GM12892 (cell line): ENCODE measurements at places on chromosomes 7 and 10.

- DNase-seq, result no peak
Measured at GRCh38 chr7:55024776-55025175, 6.0 kb downstream of the EGFR start.

- DNase-seq, result no peak
Measured at GRCh38 chr7:20144801-20145200, 72.4 kb downstream of the MACC1 start.

GRCh38 chr10:27225642-27226257 lies 14.8 kb downstream of the ACBD5 start:
- no peak for DNase-seq

- DNase-seq, result no peak
Measured at GRCh38 chr7:101954499-101954898, 137.1 kb downstream of the CUX1 start.

- DNase-seq, result no peak
Measured at GRCh38 chr10:1309617-1310270, 253.6 kb downstream of the WDR37 start.

DNA sequence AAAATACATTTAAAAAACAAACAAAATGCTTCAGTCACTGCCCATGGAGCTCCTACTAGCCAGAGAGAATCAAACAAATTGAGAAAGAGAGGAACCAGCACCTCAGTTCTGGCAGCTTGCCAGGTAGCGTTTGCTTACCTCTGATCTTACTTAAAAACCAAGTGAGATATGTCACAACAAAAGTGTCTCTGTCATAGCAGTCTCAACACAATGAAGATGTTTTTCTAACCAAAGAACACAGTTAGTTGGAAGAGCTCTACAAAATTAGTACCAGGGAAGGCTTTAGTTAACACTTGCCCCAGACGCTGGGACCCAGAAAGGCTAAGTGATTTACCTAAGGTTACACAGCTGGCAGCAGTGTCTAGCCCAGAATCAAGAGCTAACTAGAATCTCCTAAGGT lies 3.4 kb downstream of the DOCK4 start:
- no peak for DNase-seq

DNA sequence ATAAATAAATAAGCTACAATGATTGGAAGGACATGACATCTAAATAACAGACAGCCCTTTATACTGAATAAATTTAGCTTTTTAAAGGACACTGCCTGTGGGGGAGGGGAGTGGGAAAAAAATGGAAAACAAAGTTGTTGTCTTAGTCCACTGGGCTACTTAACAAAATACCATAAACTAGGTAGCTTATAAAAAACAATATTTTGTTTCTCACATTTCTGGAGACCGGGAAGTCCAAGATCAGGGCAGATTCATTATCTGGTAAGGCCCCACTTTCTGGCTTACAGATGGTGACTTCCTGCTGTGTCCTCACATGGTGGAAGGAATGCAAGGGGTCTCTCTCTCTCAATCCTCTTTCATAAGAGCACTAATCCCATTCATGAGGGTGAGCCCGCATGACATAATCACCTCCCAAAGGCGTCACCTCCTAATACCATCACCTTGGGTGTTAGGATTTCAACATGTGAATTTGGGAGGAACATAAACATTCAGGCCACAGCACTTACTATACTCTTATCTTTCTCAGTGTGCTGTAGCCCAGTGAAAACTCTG lies 43.0 kb downstream of the DNAJC12 start:
- DNase-seq, result no peak

DNA sequence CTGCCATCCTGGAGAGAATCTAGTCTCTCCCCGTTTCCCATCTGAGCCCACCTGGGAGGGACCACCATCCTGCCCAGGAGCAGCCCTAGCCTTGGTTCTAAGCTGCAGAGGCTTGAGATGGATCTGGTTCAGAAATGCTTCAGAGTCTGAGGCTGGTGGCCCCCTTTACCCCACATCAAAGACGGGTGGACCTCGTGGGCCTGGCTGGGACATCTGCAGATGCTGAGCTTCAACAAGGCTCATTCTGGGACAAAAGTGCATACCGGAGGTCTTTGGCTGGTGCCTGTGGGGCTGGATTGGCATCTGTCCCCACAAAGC lies 4.9 kb upstream of the IRF5 start:
- DNase-seq, result no peak

DNA sequence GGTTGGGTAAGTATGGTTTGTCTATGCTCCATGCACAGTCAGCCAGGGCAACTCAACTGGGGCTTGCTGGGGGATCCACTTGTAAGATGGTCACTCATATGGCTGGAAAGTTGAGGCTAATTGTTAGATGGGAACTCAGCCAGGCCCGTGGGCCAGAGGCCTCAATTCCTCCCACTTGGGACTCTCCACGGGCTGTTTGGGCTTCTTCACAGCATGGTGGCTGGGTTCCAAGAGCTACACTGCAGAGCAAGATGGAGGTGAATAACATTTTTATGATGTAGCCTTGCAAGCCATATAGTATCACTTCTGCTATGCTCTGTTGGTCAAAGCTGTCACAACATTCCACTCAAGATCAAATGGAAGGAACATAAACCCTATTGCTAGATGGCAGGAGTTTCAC lies 39.2 kb downstream of the ELMO1 start:
- no peak for DNase-seq

DNA sequence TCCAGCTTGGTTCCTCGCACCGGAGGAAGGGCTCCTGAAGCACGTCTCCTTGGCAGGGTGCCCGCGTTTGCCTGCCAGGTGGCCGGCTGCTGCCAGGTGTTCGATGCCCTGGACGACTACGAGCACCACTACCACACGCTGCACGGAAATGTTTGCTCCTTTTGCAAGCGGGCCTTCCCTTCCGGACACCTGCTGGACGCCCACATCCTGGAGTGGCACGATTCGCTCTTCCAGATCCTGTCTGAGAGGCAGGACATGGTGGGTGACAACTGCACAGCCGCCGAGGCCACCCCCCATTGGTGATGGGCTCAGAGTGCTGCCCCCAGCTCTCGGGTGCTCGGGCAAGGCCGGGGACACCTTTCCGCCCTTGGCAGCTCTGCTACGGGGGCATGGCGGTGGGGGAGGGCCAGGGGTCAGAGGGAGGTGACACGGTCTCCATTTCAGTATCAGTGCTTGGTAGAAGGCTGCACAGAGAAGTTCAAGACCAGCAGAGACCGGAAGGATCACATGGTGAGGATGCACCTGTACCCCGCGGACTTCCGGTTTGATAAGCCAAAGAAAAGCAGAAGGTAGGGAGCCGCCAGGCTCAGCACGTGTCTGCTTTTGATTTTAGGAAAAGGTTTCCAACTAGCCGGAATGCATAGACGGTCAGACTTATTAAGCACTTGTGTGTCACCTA lies 1.1 kb downstream of the ZNF511 start:
- DNase-seq, result no peak

DNA sequence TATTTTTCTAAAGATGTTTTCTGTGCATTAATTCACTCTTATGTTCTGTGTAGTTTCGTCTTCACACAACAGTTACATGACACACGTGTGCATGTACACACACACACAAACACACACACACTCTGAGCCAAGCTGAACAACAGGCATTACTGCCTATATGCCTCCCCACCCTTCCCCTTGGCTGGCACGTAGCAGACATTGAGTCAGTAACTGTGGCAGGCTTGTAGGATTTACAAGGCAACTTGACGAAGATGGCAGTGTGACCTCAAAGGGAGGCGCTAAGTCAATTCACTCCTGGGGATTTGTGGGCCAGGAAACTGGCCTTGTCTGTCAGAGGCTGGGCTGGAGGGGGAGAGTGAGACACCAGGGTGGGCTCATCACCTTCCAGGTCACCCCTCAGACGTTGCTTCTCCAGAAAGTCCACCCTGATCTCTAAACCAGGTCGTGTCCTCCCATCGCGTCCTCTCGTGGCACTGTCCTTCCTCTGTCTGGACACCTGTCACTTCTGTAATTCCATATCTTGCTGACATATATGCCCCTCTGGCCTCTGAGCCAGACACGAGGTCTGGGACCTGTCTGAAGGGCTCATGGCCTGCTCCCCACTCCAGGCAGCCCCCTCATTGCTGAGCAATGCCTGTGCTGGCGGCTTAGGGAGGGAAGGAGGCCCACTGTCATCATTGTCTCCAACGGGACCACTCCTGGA lies 41.1 kb upstream of the INPP5A start:
- no peak for DNase-seq

GRCh38 chr10:116270771-116271592 lies 2.0 kb downstream of the GFRA1 start:
- DNase-seq, result peak; percentile 17

DNA sequence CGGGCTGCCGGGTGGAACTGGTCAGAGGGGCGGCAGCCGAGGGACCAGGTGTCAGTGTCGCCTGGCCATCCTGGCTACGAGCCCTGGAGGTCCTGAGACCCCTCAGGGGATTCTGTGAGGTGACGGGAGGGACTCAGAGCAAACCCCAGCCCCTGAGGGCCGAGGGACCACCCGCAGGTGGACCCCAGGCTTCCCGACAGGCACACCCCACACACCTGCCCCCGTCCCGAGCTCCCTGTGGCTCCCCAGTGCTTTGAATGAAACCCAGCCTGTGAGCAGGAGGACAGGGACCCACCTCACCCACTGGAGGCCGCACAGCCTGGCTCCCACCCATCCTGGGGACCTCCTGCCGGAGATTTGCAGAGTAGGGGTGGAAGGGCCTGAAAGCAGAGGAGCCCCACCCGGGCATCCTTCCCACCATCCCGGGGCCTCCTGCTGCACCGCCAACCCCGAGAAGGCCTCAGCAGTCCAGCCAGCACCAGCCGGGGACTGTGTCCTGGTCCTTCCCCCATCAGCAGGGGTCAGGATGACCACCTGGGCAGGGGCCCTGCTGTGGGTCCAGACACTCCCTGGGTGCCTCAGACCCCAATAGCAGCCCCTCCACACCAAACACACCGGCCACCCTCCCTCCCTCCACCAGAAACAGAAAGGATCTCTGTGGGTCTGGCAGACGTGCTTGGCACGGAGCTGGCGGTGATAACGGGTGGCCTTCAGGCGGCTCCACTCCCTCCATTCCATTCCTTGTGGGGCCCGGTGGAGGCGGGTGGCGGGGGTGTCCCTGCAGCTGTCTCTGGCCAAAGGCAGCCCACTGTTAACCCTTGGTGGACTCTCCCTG lies 13.9 kb downstream of the VENTX start:
- DNase-seq, result no peak

GRCh38 chr10:72248468-72249151 lies 25.1 kb upstream of the DDIT4 start:
- DNase-seq, result peak; percentile 72

- no peak for DNase-seq
Measured at GRCh38 chr7:2472739-2473138, 3.5 kb downstream of the GRIFIN start.

GRCh38 chr7:97421307-97421930 lies 303.9 kb downstream of the SDHAF3 start:
- DNase-seq, result no peak

- DNase-seq, result peak; percentile 14
Measured at GRCh38 chr7:26200038-26200443, 505 bp downstream of the HNRNPA2B1 start.

DNA sequence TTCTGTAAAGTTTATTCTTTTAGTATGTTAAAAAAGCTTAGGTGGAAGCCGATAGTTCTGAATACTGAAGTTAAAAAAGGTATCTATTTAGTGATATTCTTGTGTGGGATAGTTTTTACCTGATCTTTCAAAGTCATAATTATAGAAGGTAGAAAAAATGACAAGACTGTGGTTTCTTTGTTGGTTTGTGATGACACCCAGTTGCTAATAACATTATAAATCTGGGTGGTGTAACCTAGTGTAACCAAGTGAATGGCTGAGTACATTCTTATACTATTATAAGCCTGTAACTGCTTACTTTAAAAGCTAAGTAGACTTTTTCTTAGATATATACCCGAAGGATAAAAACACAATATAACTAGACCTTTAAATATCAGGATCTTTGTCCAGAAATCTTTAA lies 2.3 kb downstream of the CDK13 start:
- no peak for DNase-seq

DNA sequence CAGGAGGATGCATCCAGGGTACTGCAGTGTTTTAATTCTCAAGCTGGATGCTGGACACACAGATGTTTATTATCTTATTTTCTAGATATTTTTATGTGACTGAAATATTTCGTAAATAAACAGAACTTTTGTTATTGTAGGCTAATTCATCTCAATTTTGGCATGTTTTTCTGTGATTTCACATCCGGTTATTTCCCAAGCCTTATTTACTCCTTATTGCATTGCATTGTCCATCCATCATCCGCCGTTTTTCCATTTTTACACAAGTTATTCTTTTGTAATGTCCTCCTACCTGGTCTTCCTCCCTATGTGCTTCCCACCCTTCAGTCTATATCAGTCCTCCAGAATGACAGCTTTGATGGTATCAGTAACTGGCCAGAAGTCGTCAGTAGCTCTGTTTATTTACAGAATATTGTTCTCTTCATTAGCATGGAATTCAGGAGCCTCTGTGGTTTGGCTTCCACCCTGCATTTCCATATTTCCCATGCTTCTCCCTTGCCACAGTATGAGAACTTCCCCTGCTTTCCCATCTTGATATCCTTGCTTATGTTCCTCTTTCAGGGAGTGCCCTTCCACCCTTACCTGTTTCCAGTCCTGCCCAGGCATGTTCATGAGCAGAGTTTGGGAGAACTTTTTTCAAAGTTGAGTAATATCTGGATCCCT lies 16.1 kb downstream of the GNAI1 start:
- DNase-seq, result no peak

DNA sequence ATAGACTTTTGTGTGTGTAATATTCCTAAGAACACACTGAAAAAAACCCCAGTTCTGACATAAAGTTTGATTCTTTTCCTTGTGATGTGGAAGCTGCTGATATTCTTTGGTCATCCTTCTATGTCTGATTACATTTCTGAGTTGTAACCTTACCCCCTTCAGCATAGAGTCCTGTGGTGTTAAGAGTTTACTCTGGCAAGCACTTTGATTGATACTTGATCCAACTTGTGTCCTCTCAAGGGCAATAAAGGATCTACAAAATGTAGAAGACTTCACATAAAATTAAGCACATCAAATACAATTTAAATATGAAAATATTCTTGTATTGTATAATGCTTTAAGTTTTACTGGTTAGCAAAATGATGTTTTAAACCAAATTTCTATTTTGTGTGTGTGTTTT lies 221.7 kb upstream of the DKK1 start:
- DNase-seq, result no peak

- no peak for DNase-seq
Measured at GRCh38 chr10:119457966-119458766, 84.4 kb downstream of the RGS10 start.

GRCh38 chr10:61835069-61835945 lies 66.2 kb upstream of the ARID5B start:
- no peak for DNase-seq

DNA sequence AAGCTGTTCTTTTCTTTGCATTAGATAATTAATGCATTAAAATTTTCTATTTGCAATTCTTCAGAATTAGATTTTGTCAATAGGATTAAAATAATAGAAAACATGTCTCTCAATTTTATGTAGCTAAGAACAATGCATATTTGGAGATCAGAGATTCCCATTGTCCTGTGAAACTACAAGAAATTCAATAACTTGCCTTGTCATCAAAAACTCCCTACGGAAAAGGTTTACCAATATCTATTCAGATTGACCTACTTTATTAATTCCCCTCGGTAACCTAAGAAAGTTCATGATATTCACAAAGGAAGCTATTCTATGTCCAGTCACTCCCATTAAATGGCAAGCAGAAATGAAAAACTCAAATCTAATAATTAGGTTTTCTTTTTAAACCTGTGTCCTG lies 172.6 kb downstream of the SEMA3A start:
- DNase-seq, result no peak
